ENCODE measurements at places on chromosomes 4 and X.

GRCh38 chr4:57854748-57855147, 744.6 kb upstream of the IGFBP7 start:
- no peak for DNase-seq

GRCh38 chr4:43776371-43776770, 672.2 kb downstream of the KCTD8 start:
- DNase-seq = no peak

GRCh38 chr4:128307123-128307571, 19.5 kb upstream of the PGRMC2 start:
- DNase-seq = no peak

DNA sequence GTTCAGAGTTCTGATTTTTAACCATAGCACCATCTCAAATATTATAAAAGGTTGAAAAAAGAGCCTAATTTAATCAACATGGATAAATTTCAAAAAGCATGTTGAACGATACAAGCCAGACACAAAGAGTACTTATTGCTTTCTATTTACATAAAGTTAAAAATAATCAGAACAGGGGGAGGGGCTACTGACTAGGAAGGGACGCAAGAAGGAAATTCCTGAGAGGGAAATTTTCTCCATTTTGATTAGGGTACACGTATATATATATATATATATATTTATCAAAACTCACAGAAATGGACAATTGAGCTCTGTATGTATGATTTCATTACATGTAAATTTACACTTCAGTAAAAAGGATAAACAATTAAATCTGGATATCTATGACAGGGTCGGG, 482 bp upstream of the MBTPS2 start:
- no peak for DNase-seq

DNA sequence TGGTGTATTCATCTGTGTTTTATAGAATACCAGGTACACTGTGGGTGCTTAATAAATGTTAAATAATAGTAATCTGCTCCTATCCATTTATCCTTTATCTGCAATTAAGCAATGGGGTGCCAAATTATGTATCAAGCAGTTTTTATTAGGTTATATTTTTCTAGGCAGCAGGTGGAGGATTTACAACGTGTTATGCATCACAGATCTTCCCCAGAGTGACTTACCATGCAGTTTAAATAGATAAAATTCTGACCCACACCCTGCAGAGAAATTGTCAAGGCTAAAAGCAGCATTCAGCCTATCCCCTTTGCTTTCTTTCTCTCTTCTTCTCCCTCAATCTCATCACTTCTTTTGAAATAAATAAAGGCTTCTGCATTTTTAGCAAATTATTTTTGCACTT, 306.4 kb downstream of the CXXC4 start:
- DNase-seq = no peak

- no peak for DNase-seq
Measured at GRCh38 chrX:13432414-13433297, 112.8 kb upstream of the ATXN3L start.

DNA sequence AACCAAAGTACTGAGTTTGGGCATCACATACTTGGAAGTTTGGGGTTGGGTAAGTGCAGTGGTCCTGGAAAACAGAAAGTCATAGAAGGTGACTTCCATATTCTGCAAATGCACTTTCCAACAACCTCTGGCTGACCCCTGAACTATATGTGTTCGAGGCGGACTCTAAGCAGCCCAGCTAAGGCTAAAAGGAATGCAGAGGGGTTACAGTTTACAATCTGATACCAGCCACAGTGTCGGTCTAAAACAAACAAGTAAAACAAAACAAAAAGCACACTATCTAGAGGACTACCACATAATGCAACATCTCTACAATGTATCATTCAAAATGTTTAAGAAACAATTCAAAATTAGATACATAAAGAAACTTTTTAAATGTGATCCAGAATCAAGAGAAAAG, 185.6 kb downstream of the ADAMTS3 start:
- no peak for DNase-seq

GRCh38 chrX:129726307-129727111, 12.3 kb upstream of the XPNPEP2 start:
- DNase-seq = peak; percentile 34

DNA sequence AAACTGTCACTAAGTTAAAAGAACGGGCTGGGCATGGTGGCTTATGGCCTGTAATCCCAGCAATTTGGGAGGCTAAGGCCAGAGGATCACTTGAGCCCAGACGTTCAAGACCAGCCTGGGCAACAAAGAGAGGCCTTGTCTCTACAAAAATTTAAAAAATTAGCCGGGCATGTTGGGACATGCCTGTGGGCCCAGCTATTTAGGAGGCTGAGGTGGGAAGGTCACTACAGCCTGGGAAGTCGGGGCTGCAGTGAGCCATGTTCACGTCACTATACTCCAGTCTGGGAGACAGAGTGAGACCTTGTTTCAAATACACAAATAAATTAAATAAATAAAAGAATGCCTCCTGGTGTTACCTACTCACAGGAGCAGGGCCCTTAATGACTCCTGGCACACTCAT, 69.5 kb downstream of the APBB2 start:
- DNase-seq = no peak

- DNase-seq = no peak
Measured at GRCh38 chr4:113212613-113213012, 163.2 kb downstream of the ANK2 start.

- no peak for DNase-seq
Measured at GRCh38 chr4:147250062-147250461, 230.8 kb upstream of the EDNRA start.

DNA sequence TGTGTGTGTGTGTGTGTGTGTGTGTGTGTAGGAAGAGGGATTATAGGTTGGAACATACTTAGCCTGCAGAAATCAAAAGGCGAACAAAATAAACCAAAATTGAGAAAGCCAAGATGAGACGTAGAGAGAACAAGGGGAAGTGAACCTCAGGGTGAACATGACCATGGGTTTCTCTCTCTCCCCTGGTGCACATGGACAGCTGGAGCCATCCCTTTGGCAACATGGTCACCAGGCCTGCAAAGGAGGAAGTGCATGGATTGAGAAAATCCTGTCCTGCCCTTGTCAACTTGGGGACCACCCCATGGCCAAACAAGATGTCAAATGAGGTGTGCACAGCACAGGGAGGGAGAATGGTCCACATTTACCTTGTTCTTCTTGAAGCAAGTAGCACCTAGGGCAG, 23.1 kb downstream of the LGI2 start:
- no peak for DNase-seq

- no peak for DNase-seq
Measured at GRCh38 chrX:43456063-43456462, 200.0 kb upstream of the MAOA start.

DNA sequence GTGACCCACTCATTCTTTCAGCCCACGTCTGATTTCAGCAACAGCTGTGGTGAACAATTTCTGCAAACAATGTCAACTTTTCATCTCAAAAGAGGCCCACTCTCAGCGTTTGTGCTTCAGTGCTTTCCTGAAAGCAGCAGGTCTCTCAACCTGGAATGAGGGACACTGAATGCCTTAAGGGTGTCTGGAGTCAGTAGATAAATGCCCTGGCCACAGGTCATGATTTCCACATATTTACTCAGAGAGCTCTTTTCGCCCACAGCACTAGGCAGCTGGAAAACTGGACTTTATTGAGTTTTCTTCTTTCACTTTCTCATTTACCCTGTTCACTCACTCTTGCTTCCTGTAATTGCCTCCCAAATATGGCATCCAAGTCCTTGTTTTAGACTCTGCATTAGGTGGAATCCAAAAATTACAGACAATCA, 52.8 kb downstream of the NPFFR2 start:
- no peak for DNase-seq

GRCh38 chrX:150615356-150615755, 46.9 kb downstream of the MTM1 start:
- no peak for DNase-seq

GRCh38 chrX:123422875-123423274, 238.8 kb downstream of the GRIA3 start:
- DNase-seq = no peak

- DNase-seq = no peak
Measured at GRCh38 chrX:110304884-110305283, 13.0 kb downstream of the AMMECR1 start.

DNA sequence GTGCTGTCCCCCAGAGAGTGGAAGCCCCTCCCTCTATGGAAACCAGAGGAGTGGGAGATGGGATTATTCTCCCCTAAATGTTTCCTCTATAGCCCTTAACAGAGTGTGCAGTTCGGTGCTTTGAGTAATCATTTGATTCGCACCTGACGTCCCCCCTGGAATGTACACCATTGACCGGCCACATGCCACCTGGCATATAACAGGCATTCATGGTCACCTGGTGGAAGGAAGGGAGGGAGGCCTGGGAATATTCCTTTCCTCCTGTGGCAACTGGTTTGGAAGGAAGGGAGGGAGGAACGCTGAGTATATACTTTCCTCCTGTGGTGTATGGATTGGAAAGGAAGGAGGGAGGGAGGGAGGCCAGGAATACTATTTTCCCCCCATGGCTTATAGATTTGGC, 77.2 kb downstream of the CRMP1 start:
- no peak for DNase-seq

DNA sequence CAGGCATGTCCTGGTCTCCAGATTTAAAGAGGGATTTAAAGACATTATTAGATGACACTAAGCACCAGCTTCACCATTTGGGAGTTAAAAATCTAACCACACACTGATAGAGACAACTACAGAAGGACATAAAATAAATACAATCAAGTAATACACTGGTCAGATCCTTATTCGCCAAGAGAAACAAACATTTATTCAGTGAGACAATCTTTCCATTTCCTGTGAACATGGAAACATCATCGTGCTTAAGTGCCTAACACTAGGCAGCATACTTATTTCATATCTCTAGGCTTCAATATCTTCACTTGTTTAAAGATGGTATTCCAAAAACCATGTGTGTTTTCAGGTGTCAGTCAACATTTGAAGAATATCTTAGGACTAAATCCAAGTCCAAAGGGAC, 103.6 kb downstream of the AREG start:
- no peak for DNase-seq

DNA sequence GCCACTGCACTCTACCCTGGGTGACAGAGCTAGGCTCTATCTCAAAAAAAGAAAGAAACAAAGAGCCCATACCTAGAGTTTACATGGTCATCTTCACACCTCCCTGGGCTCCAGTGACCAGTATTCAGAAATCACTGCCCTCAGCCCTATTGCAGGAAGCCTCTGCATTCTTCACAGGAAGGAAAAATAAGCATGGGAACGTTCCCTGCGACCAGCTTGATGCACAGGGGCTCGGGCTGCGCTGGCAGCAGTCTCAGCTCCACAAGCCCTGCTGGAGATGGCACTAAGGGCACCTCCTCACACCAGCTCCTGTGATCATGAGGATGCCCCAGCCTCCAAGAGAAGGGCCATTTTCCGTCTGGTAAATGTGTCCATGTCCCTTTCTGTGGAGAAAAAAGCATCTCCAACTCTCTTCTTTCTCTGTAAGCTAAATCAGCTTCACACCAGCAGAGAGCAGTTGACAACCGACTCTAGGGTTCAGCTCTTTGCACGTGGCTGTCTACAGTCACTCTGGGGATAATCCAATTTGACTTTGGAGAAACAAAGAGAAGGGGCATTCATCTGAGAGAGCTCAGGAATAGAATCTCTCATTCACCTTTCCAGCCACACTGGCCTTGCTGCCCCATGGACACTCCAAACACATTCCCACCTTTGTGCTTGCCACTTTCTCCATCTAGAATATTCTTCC, 33.1 kb downstream of the LDB2 start:
- DNase-seq = no peak

GRCh38 chr4:140637836-140638235, 69.1 kb upstream of the UCP1 start:
- DNase-seq = no peak

DNA sequence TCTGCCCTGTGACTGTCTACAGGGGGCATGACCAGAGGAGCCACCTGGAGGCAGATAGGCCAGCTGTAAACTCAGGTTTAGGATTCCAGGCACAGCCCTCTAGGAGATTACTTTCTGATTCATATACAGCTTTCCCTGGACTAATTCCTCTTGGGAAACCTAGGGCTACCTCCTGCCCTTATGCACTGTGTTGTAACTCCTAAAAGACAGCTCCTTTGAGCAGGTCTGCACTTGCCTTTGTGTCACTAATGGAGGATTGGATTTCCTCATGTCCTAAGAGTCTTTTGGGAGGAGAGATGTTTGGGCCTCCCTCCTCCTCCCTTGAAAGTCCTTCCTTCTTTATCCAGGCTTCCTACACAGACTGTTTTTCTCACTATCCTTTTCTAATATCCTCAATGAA, 202.0 kb downstream of the PCDH19 start:
- DNase-seq = no peak

DNA sequence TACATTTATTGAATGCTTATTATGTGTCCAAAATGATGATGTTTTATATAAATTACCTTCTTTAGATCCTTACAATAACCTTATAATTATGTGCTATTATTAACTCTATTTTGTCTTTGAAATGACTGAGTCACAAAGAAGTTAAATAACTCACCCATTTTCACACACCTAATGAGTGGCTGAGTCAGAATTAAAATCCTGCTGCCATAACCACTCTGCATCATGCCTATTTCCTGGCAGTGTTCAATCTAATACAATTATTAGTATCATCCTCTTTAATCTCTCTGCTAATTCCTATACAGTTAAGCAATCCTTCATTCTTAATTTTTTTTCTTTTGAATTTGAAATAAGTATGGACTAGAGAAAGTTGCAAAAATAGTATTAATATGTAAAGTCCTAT, 342.9 kb downstream of the CFAP299 start:
- DNase-seq = no peak

DNA sequence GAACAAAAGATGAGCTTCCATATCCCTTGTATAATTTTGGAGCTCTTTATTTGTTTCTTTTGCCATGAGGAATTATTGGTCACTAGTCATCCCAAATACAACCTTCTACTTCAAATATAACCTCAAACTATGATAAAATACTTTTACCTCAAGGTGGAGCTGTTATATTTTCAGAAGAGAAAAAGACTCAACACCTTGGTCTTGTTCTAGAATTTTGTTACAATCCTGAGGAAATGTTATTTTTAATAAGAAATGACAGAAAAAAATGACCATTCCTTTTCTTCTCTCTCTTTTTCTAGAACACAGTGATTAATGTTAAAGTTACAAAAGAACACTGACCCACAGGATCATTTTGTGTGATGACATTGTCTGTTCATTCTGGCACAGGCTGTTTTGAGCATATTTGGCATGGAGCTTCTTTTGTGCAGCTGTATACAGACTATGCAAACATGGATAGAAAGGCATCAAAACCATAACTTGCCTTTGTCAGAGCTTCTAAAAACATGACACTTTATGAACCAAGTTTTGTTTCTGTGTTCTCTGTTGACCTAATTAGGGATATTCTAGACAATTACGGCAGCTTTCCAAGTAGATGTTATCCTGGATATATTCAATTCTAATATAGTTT, 159.6 kb upstream of the CTSO start:
- no peak for DNase-seq

DNA sequence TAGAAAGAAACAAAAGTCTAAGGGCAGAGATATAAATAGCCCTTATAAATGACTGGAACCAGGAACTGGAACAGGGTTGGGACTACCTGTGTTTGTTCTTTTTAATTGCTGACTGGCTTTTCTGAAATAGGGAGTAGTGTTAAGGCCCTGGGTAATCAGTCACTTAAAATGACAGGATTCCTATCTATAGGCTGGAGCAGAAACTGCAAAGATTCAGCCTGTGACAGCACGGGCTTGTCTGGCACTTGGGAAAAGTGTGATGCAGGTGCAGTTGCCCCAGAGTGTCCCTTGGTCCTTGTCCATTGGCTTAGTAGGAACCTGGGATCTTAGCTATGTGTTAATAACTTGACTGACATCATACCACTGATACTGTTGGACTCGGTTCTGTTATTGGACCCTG, 14.7 kb upstream of the PLAC8 start:
- DNase-seq = no peak
